CD4-positive, alpha-beta memory T cell (primary cell): ENCODE measurements at places on chromosomes 16 and 17. TPM values are rescaled to one million over a fixed set of nuclear protein-coding genes. Genes with fewer than 3 reads are reported as not detected.

The ABHD15 gene
- total RNA-seq = 18.8 TPM

DNA sequence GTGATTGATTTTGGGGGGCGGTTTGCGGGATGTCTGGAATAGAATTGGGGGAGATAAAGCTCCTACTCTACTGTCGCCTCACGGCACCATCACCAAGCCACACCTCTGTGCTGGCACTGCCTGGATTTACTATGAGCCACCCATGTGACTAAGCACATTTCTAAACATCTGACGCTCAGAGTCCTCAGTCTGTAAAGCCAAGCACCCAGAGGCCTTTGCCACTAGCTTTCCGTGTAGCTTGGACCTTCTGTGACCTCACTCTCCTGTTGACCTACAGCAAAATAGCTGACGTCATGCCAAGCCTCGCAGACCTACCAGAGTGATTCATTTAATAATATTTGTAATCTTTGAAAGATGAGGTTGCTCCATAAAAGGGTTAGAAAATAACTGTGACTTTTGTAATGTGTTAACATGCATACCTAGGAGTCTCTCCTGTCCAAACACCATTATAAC, 38.5 kb upstream of the MYOCD start:
- H3K4me3 ChIP-seq = no peak overlapping the region
- no peak for DNase-seq
- H3K27me3 ChIP-seq = no peaks in the 10 kb centered on the region
- H3K36me3 ChIP-seq = no peaks in the 10 kb centered on the region
- H3K27ac ChIP-seq = no peak overlapping the region

GRCh38 chr17:32490101-32490482, 3.3 kb downstream of the CDK5R1 start:
- H3K4me1 ChIP-seq = peaks cover 81% of the 10 kb centered on the region
- peak overlapping the region; percentile 10 for H3K27ac ChIP-seq
- H3K4me3 ChIP-seq = peak overlapping the region; percentile 41
- H3K27me3 ChIP-seq = no peaks in the 10 kb centered on the region

- no peak overlapping the region for H3K27ac ChIP-seq
- H3K27me3 ChIP-seq = no peaks in the 10 kb centered on the region
- H3K4me1 ChIP-seq = peaks cover 8% of the 10 kb centered on the region
- no peak overlapping the region for H3K4me3 ChIP-seq
- DNase-seq = no peak
Observed at GRCh38 chr16:2761886-2762583, 9.6 kb downstream of the SRRM2 start.

DNA sequence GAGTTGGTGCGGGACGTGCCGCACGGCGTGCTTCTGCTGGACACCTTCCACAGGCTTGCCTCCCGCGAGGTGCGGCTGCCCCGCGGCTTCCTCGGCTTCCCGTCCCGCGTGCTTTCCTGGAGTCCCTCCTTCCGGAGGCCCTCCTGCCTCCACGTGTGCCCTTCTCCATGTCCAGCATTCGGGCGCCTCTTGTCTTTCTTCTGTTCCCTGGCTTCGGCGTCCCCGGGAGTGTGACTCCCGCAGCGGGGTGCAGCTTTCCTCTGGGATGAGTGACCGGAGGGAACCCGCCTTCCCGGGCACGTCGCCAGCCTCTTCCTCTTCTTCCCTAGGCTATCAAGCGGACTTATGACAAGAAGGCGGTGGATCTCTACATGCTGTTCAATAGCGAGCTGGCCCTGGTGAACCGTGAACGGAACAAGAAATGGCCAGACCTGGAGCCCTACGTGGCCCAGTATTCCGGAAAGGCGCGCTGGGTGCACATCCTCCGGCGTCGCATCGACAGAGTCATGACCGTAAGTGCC, 23.0 kb downstream of the DNAH2 start:
- H3K27me3 ChIP-seq = no peaks in the 10 kb centered on the region
- H3K4me1 ChIP-seq = no peaks in the 10 kb centered on the region
- no peak overlapping the region for H3K4me3 ChIP-seq
- DNase-seq = no peak

- no peaks in the 10 kb centered on the region for H3K4me1 ChIP-seq
- H3K27me3 ChIP-seq = no peaks in the 10 kb centered on the region
- H3K4me3 ChIP-seq = no peak overlapping the region
- H3K36me3 ChIP-seq = no peaks in the 10 kb centered on the region
- DNase-seq = no peak
Observed at GRCh38 chr17:71580220-71580619, 540.6 kb upstream of the SOX9 start.

The KCNJ16 gene
- not detected for total RNA-seq

DNA sequence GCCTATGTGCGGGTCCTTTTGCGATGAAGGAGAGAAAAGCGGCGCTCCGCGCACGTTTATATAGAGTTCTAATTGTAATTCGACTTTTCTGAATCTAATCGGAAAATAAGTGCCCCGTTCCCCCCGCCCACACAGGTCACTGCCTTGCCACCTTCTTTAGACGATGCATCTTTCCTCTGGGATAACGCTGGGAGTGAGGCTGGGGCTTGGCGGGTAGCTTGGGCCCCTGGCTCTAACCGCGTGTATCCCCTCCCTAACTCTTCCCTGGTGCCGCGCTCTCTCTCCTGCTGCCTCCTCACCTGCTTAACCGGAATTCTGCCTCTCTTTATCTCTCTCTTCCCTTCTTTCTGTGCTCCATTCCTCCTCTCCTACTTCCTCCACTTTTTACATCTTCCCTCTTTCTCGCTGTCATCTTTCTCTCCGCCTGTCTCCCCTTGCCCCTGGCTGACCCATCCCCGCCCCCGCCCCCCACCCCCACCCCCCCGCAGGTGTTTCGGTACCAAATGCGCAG, 2.6 kb downstream of the LHX1 start:
- peak; percentile 14 for DNase-seq
- H3K27ac ChIP-seq = no peak overlapping the region
- H3K27me3 ChIP-seq = peaks cover 95% of the 10 kb centered on the region

GRCh38 chr16:75789237-75789636, 62.9 kb upstream of the CPHXL start:
- H3K4me1 ChIP-seq = no peaks in the 10 kb centered on the region
- no peaks in the 10 kb centered on the region for H3K27me3 ChIP-seq
- H3K36me3 ChIP-seq = no peaks in the 10 kb centered on the region
- no peak overlapping the region for H3K4me3 ChIP-seq
- peak; percentile 36 for DNase-seq
- H3K27ac ChIP-seq = no peak overlapping the region

GRCh38 chr17:81131486-81132196, 33.7 kb upstream of the PVALEF start:
- no peak overlapping the region for H3K27ac ChIP-seq
- no peaks in the 10 kb centered on the region for H3K4me1 ChIP-seq
- H3K36me3 ChIP-seq = no peaks in the 10 kb centered on the region
- no peak overlapping the region for H3K4me3 ChIP-seq
- no peak for DNase-seq
- H3K27me3 ChIP-seq = no peaks in the 10 kb centered on the region

- H3K4me3 ChIP-seq = no peak overlapping the region
- no peaks in the 10 kb centered on the region for H3K4me1 ChIP-seq
- peaks cover 14% of the 10 kb centered on the region for H3K27me3 ChIP-seq
- H3K36me3 ChIP-seq = no peaks in the 10 kb centered on the region
- H3K27ac ChIP-seq = no peak overlapping the region
- no peak for DNase-seq
Observed at GRCh38 chr16:1290063-1290501, 19.4 kb upstream of the UBE2I start.

DNA sequence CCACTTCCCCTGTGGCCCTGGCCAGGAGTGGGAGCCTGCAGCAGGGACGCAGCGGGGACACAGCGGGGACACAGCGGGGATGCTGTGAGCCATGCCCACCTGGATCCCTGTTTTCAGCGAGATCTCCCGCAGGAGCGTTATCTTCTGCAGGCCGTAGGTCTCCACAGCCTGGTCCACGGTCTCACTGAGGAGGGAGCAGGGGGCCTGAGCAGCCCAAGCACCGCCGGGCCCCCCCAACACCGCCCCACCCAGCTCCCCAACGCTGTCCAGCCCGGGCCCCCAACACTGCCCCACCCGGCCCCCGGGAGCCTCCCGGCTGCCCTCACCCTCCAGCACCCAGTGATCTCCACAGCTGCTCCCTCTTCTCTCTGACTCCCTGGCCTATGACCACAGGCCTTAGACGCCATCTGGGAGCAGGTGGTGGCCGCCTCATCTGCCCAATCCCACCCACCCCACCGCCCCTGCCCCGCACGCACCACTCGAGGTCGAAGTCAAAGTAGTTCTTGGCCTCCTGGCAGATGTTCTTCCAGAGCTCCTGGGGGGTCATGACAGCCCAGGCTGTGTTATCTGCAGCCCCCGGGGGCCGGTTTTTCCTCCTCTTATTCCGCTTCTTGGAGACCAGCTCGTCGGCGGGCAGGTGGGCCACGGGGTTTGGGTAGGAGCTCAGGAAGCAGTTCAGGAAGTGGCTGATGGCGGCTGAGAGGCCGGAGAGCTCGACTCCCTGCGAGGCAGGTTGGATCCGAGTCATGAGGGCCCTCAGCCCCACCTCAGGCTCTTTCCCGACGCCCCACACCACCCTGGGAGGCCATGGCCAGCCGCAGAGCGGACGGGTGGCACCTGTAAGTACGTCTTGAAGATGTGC, 17.0 kb downstream of the CLUH start:
- no peak overlapping the region for H3K4me3 ChIP-seq
- peaks cover under 1% of the 10 kb centered on the region for H3K4me1 ChIP-seq
- peaks cover 5% of the 10 kb centered on the region for H3K36me3 ChIP-seq
- no peak for DNase-seq
- H3K27ac ChIP-seq = no peak overlapping the region

The DBNDD1 gene
- 0.61 TPM for total RNA-seq

- peaks cover 4% of the 10 kb centered on the region for H3K4me1 ChIP-seq
- H3K27me3 ChIP-seq = no peaks in the 10 kb centered on the region
- no peak overlapping the region for H3K4me3 ChIP-seq
- H3K36me3 ChIP-seq = peaks cover 26% of the 10 kb centered on the region
Observed at GRCh38 chr17:80883831-80884735, 107.6 kb upstream of the CHMP6 start.

- no peak overlapping the region for H3K4me3 ChIP-seq
- no peak for DNase-seq
- no peak overlapping the region for H3K27ac ChIP-seq
- no peaks in the 10 kb centered on the region for H3K36me3 ChIP-seq
- no peaks in the 10 kb centered on the region for H3K4me1 ChIP-seq
Observed at GRCh38 chr17:72171703-72172667, 51.2 kb downstream of the SOX9 start.

DNA sequence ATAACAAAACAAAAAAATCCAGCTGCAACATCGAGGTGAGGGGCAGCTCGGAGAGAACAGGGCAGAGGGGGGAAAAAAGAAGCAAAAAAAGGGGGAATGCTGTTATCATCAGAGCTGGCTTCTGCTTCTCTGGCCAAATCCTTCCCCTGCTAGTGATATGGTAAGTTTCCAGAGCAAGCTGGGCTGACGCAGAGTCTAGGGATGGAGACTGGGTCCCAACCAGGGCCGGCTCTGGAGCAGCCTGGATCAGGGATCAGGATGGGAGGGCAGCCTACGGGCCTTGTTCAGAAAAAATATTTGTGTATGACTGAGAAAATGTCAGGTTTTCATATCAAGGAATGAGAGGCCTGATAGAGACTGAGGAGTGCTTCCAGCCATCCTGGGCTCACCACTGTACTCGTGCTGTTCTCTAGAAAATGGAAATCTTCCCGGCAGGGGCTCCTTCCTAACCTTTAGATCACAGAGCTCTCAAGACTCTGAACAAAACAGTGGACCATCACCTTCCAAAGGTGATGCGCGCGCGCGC, 726 bp upstream of the C1QTNF1 start:
- peaks cover 13% of the 10 kb centered on the region for H3K4me1 ChIP-seq
- H3K4me3 ChIP-seq = no peak overlapping the region
- no peaks in the 10 kb centered on the region for H3K36me3 ChIP-seq
- no peak for DNase-seq

- H3K4me3 ChIP-seq = peak overlapping the region; percentile 84
- H3K36me3 ChIP-seq = peaks cover 12% of the 10 kb centered on the region
- H3K27me3 ChIP-seq = no peaks in the 10 kb centered on the region
- peak overlapping the region; percentile 84 for H3K27ac ChIP-seq
- DNase-seq = no peak
Observed at GRCh38 chr16:89687092-89687940, 827 bp downstream of the CDK10 start.

The CAPNS2 gene
- total RNA-seq = not detected

The TNRC6C gene
- total RNA-seq = 112 TPM

DNA sequence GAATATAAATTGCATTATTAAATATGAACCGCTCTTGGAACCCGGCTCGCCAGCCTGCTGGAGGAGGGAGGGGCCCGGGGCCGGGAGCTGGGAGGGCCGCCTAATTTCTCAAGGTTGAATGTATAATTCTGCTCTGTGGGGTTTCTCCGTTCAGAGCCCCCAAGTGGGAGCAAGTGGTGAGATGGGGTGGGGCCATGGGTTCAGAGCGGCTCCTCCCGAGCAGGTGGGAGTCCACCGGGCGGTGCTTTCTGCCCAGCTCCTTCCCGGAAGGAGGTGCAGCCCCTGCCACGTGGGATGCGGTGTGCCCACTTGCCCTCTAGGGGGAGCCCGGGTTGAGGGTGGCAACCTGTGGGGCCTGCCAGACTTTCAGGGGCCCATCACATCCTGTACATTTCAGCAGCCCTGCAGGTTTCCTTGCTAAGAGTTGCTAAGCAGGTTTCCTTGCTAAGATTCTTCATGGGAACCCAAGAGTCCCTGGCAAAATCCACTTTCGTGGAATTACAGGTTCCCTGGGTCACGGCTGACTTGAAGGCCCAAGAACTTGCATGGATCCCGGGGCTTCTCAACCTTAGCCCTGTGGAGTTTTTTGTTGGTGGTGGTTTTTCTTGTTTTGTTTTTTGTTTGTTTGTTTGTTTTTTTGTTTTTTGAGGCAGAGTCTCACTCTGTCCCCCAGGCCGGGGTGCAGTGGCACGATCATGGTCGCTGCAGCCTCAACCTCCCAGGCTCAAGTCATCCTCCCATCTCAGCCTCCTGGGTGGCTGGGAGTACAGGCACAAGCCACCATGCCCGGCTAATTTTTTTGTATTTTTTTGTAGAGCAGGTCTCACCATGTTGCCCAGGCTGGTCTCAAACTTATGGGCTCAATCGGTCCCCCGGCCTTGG, 196.7 kb upstream of the GSE1 start:
- no peaks in the 10 kb centered on the region for H3K27me3 ChIP-seq
- no peak overlapping the region for H3K4me3 ChIP-seq
- DNase-seq = peak; percentile 61
- peaks cover 4% of the 10 kb centered on the region for H3K4me1 ChIP-seq
- no peaks in the 10 kb centered on the region for H3K36me3 ChIP-seq
- H3K27ac ChIP-seq = no peak overlapping the region

DNA sequence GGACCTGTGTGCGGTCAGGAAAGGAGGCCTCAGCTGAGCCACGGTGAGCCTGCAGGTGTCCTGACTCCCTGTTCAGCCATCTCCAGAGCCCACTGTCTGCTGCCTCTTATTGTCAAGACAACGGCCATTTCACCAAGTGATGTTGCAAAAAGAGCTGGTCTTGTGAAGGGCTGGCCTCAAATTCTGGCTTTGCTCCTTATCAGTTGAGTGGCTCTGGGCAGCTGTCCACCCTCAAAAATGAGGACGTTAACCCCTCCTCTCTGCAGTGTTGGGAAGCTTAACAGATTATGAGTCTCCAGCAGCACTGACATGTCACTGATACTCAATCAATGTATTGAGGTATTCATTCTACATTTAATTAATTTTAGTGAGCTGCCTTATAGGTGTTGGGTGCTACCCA, 171.1 kb upstream of the TOX3 start:
- DNase-seq = no peak
- H3K27ac ChIP-seq = no peak overlapping the region
- H3K4me3 ChIP-seq = no peak overlapping the region
- no peaks in the 10 kb centered on the region for H3K4me1 ChIP-seq
- H3K36me3 ChIP-seq = no peaks in the 10 kb centered on the region
- H3K27me3 ChIP-seq = no peaks in the 10 kb centered on the region

GRCh38 chr17:59362811-59363205, 31.4 kb downstream of the YPEL2 start:
- H3K27me3 ChIP-seq = no peaks in the 10 kb centered on the region
- H3K4me1 ChIP-seq = peaks cover 89% of the 10 kb centered on the region
- H3K36me3 ChIP-seq = no peaks in the 10 kb centered on the region
- DNase-seq = no peak

- H3K36me3 ChIP-seq = no peaks in the 10 kb centered on the region
- H3K4me1 ChIP-seq = peaks cover 2% of the 10 kb centered on the region
- H3K27me3 ChIP-seq = no peaks in the 10 kb centered on the region
Observed at GRCh38 chr16:85152414-85153030, 40.2 kb upstream of the CIBAR2 start.
